ENCODE measurements at places on chromosomes 16 and 17. TPM values are rescaled to one million over a fixed set of nuclear protein-coding genes. Genes with fewer than 3 reads are reported as not detected.
A peak's percentile ranks its signal among the peaks of the same experiment; 100 is the strongest.

GRCh38 chr16:67157892-67158635 lies 1.6 kb downstream of the TRADD start:
- no peak for DNase-seq

DNA sequence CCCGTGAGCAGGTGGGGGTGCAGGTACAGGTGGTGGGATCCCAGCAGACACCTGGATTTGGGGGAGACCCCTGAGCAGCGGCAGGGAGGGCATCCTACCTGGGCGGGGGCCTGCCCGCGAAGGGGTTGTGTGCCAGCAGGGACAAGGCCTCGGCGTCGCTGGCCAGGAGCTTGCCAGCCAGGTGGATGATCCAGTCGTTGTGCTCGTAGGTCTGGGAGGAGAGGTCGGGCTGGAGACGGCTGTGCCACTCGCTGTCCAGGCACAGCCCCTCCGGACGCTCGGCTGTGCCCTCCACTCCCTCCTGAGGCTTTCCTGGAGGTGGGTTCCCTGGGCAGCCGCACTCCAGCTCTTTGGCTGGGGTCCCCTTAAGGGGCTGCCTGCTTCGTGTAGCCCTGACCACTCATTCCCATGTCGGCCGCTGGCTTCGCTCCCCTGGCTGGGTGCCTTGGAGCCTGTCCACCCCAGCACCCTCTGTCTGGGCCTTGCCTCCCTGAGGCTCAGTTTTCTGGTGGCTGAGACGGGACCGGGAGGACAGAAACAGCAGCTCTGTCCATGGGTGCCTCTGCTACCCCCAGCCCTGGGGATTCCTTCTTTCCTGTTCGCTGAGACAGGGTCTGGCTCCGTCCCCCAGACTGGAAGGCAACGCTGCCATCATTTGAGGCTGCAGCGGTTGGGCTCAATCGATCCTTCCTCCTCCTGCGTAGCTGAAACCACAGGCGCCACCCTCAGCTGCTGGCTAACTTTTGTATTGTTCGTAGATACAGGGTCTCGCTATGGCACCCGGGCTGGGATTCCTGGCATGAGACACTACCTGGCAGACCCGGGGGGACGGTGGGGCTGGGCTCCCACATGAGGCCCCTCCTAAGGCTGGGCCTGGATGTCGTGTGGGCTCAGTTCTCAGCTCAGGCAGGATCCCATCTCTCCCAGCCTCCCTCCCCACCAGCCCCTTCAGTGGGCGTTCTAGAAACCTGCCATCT lies 68.6 kb upstream of the GNG13 start:
- no peak for DNase-seq

GRCh38 chr16:19831678-19832077 lies 53.0 kb downstream of the GPRC5B start:
- no peak for DNase-seq

DNA sequence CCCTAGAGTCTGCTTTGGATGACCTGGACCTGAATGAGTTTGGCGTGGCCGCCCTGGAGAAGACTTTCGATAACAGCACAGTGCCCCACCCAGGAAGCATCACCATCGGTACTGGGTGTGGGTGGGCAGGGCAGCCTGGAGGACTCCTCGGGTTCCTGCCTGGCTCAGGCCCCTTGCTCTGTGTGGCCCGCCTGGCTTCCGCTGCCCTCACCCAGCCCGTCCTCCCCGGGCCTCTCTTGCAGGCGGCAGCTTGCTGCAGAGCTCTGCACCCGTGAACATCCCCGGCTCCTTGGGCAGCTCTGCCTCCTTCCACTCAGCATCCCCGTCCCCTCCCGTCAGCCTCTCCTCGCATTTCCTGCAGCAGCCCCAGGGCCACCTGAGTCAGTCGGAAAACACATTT lies 24.5 kb downstream of the UNC13D start:
- no peak for DNase-seq

GRCh38 chr17:62164747-62165722 lies 100.0 kb upstream of the MED13 start:
- no peak for DNase-seq

RAB37 gene
- total RNA-seq: 0.57 TPM

CTF1 gene
- total RNA-seq: 2.5 TPM

GRCh38 chr17:77566151-77566550 lies 392.4 kb upstream of the TNRC6C start:
- DNase-seq: no peak

- DNase-seq: no peak
Observed at GRCh38 chr16:27465483-27465879, 63.5 kb downstream of the IL21R start.

- no peak for DNase-seq
Observed at GRCh38 chr16:17302620-17303019, 168.1 kb downstream of the XYLT1 start.

SLC46A1 gene
- 0.89 TPM for total RNA-seq

DNA sequence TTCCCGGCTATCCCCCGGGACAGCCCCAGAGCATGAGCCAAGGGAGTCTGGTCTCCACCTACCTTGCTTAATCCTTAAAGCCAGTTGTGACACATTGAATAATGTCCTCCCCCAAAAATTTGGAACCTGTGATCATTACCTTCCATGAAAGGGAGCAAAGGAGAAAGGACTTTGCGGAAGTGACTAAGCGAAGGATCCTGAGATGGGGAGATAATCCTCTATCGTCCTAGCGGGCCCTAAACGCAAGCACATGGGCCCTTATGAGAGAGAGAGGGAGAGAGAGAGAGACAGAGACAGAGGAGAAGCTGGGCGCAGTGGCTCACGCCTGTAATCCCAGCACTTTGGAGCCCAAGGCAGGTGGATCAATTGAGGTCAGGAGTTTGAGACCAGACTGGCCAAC lies 9.5 kb downstream of the SPPL2C start:
- DNase-seq: no peak

DNA sequence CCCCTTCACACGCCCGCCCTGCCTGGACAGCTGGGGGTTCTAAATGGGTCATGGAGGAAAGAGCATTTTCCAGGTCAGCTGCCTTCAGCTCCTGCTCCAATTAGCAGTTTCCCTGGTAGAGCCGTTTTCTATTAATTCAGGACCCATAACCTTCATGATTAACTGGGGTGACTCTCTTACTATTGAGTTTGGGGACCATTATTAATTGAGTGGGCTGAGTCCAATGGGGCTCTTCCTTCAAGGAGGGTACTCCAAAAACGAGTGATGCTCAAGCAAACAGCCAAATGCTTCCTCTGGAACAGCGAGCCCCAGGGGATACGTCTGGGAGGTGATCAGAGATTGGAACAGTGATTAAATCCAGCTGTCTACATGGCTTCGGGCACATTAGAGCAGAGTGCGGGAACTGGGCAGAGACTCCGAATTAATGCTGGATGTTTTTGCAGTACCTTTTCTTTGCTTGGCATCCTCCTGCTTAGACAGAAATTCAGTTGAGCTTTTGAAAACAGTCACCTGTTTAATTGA lies 68.1 kb upstream of the CACNG3 start:
- DNase-seq: no peak

GPR179 gene
- total RNA-seq: not detected

DNA sequence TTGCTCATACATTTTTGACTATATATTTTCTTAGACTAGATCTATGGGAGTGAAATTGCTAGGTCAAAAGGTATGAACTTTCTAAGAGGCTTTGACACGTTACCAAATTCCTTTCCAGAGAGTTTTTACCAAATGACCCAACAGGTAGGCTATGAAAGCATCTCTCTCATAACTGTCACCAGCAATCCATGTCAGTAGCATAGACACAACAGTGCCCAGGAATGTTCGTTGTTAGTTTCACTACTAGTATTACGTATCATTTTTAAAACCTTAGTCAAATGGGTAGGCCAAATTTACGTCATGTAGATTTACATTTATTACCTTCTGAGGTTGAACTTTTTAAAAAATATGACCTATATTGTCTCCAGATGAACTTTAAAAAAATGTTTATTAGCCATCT lies 66.8 kb downstream of the MARCHF10 start:
- no peak for DNase-seq

CALB2 gene
- total RNA-seq: 5.1 TPM

KRTAP4-5 gene
- 14.9 TPM for total RNA-seq

C16orf46 gene
- total RNA-seq: 0.54 TPM

DNA sequence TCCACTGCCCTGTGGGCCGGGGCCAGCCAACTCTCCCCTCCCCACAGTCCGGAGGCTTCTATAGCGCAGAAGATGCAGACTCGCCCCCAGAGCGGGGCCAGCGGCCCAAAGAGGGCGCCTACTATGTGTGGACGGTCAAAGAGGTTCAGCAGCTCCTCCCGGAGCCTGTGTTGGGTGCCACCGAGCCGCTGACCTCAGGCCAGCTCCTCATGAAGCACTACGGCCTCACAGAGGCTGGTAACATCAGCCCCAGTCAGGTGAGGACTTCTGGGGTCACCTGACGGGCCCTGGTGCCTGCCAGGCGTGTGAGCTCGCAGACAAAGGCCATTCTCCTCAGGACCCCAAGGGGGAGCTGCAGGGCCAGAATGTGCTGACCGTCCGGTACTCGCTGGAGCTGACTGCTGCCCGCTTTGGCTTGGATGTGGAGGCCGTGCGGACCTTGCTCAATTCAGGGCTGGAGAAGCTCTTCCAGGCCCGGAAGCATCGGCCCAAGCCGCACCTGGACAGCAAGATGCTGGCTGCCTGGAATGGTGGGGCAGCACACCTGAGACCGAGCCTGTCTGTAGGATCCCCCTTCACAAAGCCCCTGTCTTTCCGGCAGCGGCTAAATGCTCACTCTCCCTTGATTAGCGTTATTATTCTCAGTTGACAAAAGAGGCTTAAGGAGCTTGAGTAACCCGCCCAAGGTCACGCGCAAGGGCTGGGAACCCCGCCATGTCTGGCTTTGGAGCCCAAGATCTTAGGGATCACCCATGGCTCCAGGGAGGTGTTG lies 3.9 kb downstream of the SPATA20 start:
- DNase-seq: peak; percentile 63

DNA sequence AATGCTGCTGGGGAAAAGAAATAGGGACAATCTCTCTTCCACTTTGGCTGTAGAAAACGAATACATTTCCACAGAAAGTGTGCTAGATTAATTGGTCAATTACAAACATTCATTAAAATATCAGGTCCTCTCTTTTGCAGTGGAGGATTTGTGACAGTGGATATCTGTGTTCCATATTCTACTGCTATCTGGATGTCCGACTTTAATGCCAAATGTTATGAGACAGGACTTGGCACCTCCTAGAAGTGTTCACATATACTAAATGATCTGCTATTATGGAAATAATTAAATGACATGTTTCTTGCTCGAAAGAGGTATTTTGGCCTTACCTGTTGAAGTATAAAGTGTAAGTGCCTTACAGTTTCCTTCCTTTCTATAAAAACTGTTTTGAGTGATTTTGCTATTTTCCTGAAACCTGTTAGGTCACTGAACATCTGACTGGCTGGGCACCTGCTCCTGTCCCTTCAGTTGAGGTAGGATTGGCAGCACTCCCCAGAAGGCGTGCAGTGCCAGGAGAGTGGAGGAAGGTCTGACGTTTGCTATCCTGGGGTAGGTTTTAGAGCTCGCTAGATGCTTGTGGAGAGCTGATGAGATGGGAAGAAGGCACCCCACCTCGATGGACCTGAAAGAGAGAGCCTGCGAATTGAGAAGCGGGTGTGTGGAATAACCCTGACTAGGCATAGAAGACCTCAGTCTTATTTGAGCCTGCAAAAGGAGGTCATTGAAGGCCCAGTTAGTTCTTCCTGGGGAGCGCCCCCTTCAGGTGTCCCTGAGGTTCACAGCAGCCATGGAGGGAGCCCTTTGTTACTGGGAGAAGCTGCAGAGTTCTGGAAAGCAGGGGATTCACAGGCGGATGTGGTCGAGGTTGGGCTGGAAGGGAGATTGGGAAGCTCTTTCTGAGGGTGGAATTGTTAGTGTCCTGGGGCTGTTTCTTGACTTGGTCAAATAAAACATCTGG lies 159.4 kb upstream of the ZNF267 start:
- peak; percentile 81 for DNase-seq

CDH11 gene
- 37.7 TPM for total RNA-seq

FGF11 gene
- total RNA-seq: 14.2 TPM

GRCh38 chr17:78694805-78695531 lies 87.1 kb downstream of the CYTH1 start:
- DNase-seq: no peak

DNA sequence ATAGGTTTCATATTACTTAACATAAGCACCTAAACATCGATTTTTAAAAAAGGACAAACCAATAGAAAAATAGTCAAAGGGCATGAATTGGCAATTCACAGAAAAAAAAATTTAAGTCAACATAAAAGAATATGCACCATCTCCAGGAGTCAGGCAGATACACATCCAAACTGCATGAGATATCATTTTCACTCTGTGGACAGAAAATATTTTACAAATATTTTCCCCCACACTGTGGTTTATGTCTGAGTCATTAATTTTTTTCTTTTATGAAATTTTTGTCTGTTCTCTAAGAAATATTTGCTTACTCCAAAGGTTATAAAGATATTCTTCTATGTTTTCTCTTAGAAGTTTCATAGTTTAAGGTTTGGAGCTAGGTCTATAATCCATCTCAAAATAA lies 74.4 kb upstream of the DNAH17 start:
- no peak for DNase-seq

GRCh38 chr17:55433029-55433628 lies 11.5 kb upstream of the MMD start:
- no peak for DNase-seq

DNA sequence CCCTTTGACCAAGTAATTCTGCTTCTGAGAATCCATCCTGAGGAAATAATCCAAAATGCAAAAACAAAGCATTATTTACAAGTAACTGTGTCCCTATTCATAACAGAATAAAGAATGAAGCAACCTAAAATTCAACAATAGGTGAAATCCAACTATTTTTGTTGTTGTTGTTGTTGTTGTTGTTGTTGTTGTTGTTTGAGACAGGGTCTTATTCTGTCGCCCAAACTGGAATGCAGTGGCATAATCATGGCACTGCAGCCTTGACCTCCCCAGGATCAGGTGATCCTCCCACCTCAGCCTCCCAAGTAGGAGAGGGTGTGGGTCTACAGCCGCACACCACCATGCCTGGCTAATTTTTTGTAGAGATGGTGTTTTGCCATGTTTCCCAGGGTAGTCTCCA lies 75.9 kb upstream of the MTMR4 start:
- DNase-seq: peak; percentile 20
